CD4-positive, alpha-beta T cell (primary cell): ENCODE measurements at places on chromosomes 12 and 14. TPM values are rescaled to one million over a fixed set of nuclear protein-coding genes. Genes with fewer than 3 reads are reported as not detected.

The PLCZ1 gene
- not detected for total RNA-seq

The DHH gene
- total RNA-seq: 0.71 TPM

The ACSM4 gene
- not detected for total RNA-seq

The MUCL1 gene
- not detected for total RNA-seq

DNA sequence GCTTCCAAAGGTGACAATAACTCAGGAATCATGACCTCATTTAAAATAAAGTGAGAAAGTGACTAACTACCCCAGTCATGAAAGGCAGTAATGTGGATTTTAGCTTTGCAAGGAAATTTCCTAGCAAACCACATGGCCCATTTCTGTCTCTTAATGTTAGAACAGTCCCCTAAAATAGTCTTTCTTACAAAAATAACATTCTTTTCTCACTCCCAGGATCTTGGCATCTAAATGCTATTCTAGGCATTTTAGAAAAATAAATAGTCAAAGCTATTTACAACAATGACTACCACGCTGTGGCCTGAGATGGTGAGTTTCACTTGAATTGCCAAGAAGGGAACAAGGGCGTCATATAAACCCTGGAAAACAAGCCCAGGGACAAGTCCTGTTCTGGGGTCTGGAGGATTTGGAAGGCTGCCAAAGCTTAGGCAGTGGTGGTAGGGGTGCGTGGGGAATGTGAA, 101.2 kb upstream of the CCDC175 start:
- H3K4me3 ChIP-seq: no peak overlapping the region
- H3K27me3 ChIP-seq: peaks cover 6% of the 10 kb centered on the region
- no peak for DNase-seq
- H3K27ac ChIP-seq: no peak overlapping the region

- H3K4me1 ChIP-seq: peaks cover 19% of the 10 kb centered on the region
- no peaks in the 10 kb centered on the region for H3K36me3 ChIP-seq
- DNase-seq: no peak
- no peaks in the 10 kb centered on the region for H3K27me3 ChIP-seq
Measured at GRCh38 chr14:94343238-94344005, 20.3 kb upstream of the SERPINA6 start.

DNA sequence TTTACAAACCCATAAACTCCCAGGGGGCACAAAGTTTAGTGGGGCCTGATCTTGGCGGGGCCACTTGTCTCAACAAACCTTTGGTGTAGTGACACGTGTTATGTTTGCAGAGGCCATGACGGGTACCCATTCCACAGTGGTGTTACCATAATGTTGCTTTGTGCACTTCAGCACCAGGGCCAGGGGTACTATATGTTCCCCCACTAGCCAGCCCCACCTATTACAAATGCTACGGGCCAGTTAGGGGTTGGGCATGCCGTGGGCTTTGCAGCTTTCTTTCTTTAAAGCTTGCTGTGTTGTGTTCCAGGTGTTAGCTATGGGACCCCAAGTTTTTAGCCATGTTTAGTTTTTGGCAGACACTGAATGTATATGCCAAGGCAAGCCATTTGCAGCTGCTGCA, 30.8 kb upstream of the G2E3 start:
- H3K27ac ChIP-seq: no peak overlapping the region
- H3K4me3 ChIP-seq: no peak overlapping the region
- no peaks in the 10 kb centered on the region for H3K27me3 ChIP-seq
- DNase-seq: no peak
- no peaks in the 10 kb centered on the region for H3K36me3 ChIP-seq
- H3K4me1 ChIP-seq: no peaks in the 10 kb centered on the region

GRCh38 chr12:92814584-92814983, 111.8 kb downstream of the PLEKHG7 start:
- DNase-seq: no peak
- no peaks in the 10 kb centered on the region for H3K27me3 ChIP-seq
- no peaks in the 10 kb centered on the region for H3K4me1 ChIP-seq
- peaks cover 28% of the 10 kb centered on the region for H3K36me3 ChIP-seq
- H3K4me3 ChIP-seq: no peak overlapping the region

DNA sequence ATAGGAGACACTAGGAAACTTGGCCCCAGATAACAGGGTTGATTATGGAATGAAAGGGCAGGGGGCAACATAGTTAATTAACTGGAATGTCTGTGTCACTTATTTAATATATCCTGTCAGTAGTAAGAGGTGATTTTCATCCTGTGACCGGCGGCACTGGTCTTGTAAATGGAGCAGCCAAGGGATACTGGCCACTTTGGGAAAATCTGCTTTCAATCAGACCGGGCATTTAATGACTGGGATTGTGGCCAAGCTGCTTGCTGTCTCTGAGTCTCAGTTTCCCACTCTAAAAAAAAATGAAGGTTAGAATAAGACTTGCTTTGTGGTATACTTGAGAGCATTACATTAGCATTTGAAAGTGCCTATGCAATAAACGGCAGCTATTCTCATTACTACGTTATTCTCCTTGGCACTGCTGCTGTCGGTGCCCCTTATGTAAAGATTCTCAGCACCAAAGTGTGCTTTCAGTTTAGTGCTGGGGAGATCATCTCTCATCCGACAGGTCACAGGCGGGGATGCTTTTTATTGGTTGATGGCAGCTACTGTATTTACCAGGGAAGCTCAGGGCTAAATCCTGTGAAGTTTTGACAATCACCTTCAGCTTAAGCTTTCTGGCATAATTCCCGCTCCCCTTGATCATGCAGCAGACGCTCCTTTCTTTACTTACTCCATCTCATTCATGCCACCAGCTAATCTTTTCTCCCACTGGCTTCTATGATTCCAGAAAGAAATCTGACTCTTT, 162.1 kb downstream of the ESRRB start:
- no peak for DNase-seq
- no peak overlapping the region for H3K27ac ChIP-seq
- no peaks in the 10 kb centered on the region for H3K27me3 ChIP-seq
- H3K4me3 ChIP-seq: no peak overlapping the region
- H3K36me3 ChIP-seq: no peaks in the 10 kb centered on the region

DNA sequence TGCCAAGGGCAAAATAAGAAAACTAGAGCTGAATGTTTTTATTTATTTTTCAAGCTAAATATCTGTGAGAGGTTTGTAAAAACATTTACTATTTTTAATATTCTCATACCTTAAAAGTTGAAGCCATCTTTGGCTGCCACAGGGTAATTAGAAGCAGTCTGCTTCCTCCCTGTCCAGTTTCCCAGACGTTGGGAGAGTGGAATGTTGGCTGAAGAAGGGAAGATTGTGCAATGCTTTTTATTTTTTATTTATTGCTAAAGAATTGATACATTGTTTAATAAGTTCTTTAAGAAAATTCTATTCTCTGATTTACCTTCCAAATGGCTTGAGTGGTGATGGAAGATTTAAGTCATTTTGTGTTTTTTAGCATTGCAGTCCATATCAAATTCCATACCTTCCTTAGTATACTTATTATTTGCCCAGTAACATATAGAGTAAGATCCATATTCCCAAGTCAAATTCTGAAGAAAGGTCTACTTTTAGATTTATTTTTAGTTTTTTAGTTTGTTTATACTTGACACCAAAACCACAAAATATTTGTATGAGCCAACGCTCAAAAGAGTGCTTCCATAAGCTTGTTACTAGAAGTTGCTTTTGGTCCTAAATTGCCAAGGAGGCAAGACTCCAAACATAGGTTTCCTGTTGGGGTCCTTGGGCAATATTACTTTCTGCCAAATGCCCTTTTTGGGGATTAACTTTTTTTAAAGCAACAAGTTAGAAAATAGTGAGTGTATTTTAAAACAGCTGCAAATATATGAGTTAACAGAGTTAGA, 124.0 kb upstream of the CPM start:
- peaks cover 2% of the 10 kb centered on the region for H3K27me3 ChIP-seq
- H3K4me3 ChIP-seq: no peak overlapping the region
- DNase-seq: no peak
- no peak overlapping the region for H3K27ac ChIP-seq
